ENCODE measurements at places on chromosomes 6 and 20.

- DNase-seq = no peak
These were observed 237.7 kb downstream of the HIVEP2 start for GRCh38 chr6:142707255-142707654.

DNA sequence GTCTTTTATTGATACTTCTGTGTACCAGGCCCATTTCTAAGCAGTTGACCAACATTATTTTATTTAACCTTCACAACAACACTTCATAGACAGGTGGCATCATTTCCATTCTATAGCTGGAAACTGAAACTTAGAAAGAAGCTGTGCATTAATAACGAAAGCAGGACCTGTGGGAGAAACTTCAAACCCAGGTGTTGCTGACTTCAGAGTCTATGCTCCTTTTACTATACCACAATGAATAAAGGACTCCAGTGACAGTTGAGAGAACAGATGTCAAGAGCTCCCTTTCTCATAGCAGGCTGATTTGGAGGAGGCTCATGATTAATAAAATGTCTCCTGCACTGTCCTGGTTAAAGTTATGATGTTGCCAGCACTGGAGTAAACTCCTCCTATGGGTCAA, 56.6 kb upstream of the POU3F2 start:
- no peak for DNase-seq

DNA sequence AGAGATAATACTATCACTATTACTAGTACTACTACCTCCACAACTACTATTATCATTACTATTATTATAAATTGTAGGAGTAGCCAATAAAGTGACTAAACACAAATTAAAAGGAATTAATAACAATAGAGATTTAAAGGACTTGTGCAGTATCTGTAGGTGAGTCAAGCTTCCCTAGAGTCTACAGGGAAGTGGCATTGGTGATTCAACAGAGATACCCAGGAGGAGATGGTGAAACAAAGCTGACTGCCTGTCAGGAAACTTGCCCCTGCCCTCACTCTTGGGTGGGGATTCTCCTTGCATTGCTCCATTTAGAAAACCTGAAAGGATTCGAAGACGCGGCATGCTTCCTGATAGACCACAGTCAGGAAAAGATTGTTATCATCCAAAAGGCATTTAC, 23.3 kb upstream of the BCLAF1 start:
- no peak for DNase-seq

DNA sequence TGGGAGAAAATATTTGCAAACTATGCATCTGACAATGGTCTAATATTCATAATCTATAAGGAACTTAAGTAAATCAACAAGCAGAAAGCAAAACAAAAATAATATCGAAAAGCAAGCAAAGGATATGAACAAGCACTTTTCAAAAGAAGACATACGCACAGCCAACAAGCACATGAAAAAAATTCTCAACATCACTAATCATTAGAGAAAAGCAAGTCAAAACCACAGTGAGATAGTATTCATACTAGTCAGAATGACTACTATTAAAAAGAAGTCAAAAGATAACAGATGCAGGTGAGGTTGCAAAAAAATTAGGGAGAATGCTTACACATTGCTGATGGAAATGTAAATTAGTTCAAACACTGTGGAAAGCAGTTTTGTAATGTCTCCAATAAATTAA, 410.2 kb downstream of the MMUT start:
- DNase-seq = no peak

DNA sequence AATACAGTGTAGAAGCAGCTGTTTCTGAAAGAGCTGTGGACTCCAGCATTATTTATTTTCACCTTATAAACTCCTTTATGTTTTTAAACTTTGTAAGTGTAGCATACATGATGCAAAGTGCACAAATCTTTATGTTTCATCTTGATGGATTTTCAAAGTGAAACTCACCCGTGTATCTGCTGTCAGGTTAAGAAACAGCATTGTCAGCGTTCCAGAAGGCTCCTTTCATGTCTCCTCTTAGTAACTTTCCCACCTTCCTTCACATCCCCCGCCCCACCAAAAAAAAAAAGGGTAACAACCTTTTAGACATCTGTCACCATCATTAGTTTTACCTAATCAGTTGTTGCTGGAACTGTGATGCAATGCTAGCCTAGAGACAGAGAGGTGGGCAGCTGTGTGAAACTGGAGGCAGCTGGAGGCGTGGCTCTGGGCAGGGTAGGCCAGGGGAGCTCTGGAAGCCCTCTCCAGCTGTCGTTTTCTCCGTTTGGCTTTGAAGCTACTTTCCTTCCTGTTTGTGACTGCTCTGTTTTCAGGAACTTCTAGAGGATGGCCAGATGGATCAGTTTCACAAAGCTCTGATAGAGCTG, 7.2 kb downstream of the ACTR5 start:
- DNase-seq = no peak

Data from right lung (tissue), 10 donors.